ENCODE measurements at places on chromosomes 3 and 15.

GRCh38 chr3:34957677-34958076 is 681.6 kb upstream of the ARPP21 start:
- no peak for DNase-seq

DNA sequence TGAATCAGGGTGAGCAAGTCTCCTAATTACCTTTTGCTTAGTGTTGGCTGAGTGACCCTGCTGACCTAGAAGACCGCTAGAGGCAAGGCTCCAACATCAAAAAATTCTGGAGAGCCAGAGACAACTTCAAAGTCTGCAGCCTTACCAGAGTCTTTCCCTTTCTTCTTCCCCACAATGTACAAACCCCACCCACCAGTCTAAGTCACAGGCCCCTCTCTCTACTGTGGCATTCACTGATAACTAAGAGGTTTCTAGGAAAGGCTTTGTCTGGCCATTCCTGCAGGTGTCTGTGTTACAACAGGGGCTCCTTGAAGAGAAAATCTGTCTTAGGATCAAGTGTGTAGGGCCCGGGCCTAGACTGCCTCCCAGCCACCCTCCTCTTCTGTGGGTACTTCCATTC is 525 bp downstream of the MYH15 start:
- DNase-seq = no peak

- no peak for DNase-seq
Observed at GRCh38 chr3:20083253-20083652, 43.0 kb downstream of the KAT2B start.

DNA sequence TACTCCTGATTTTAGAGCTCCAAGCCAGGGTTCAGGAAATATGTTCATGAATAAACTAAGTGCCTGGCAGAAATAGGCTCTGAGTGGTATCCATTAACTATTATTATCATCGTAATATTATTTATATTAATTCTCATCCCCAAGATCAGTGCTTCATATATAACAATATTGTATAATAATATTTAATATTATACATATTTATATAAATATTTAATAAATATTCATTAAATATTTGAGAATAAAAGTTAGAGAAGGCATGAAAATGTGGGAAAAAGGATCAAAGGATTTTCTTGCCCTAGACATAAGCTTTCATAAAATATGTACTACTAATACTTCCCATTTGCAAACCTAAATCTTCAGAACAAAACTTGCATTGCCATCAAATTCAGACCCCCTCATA is 196.5 kb downstream of the ZMAT3 start:
- DNase-seq = no peak

GRCh38 chr15:65937476-65937875 is 68.2 kb downstream of the RAB11A start:
- no peak for DNase-seq

- peak; percentile 38 for DNase-seq
Observed at GRCh38 chr3:99172736-99173657, 271.5 kb upstream of the DCBLD2 start.

GRCh38 chr3:193637831-193638230 is 44.8 kb downstream of the OPA1 start:
- DNase-seq = no peak

DNA sequence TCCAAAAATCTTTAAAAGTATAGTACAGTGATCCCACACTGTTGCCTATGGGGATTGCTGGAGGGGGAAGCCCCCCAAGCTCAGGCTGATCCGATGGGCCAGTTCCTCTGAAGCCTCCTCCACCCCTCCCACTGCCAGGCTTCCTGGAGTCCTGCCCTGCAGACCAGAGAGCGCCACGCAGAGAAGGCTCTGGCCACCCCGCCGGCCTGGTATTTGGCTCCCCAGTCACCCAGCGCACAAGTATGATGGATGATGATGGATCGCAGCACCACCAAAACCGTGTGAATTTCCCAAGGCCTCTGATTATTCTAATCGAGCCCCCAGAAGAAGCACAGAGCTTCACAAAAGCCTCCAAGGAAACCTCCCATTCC is 259.0 kb downstream of the MECOM start:
- no peak for DNase-seq

DNA sequence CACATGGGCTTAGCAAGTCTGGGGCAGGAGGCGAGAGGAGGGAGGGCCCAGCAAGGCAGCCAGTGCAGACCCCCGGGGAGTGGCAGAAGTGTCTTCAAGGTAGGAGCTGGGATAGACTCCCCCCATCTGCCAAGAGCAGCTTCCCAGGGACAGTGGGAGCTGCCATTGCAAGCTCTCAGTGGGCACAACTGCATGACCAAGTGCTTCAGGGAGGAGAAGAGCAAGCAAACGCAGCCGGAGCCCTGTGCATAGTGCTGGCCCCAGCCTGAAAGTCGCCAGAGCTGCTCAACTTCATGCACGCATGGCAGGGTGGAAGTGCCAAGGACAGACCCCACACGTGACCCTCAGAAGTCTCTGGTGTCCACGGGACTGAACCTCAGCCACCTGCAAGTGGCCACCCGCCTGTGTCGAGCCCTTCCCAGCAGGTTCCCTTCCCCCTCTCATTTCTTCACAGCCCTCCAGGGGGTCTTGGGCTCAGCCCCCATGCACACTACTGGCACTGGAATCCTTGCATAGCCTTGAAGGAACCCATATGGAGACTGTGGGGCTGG is 89.4 kb downstream of the PLXNA1 start:
- no peak for DNase-seq

GRCh38 chr3:136882571-136882970 is 20.6 kb downstream of the NCK1 start:
- no peak for DNase-seq

GRCh38 chr3:5568451-5568850 is 380.9 kb downstream of the EDEM1 start:
- no peak for DNase-seq

GRCh38 chr15:58063614-58064013 is 1.9 kb downstream of the ALDH1A2 start:
- DNase-seq = no peak

DNA sequence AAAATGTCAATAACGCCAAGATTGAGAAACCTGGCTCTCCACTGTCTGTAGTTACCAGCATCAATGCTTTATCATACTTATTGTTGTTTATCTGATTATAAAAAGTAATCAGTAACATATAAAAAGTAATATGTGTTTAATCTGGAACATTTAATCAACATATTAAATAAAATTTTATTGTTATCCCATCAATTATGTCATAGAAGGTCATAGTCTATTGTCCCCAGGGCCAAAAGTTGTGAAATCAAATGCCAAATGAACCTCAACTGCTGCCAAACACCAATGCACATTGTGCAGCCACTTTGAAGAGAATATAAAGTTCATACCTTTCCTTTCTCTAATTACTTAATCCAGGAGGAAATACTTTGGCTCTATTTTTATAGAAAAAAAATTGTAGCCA is 106.6 kb downstream of the EOMES start:
- no peak for DNase-seq

- DNase-seq = no peak
Observed at GRCh38 chr15:63877713-63878271, 44.0 kb upstream of the HERC1 start.

GRCh38 chr15:82047453-82048400 is 1.9 kb upstream of the MEX3B start:
- DNase-seq = no peak

- DNase-seq = no peak
Observed at GRCh38 chr3:178631950-178632349, 95.7 kb downstream of the KCNMB2 start.

- no peak for DNase-seq
Observed at GRCh38 chr3:109952924-109953323, 615.6 kb upstream of the DPPA4 start.

- DNase-seq = no peak
Observed at GRCh38 chr3:194497799-194498575, 11.2 kb upstream of the ATP13A3 start.

GRCh38 chr3:34995796-34996430 is 643.4 kb upstream of the ARPP21 start:
- DNase-seq = no peak

DNA sequence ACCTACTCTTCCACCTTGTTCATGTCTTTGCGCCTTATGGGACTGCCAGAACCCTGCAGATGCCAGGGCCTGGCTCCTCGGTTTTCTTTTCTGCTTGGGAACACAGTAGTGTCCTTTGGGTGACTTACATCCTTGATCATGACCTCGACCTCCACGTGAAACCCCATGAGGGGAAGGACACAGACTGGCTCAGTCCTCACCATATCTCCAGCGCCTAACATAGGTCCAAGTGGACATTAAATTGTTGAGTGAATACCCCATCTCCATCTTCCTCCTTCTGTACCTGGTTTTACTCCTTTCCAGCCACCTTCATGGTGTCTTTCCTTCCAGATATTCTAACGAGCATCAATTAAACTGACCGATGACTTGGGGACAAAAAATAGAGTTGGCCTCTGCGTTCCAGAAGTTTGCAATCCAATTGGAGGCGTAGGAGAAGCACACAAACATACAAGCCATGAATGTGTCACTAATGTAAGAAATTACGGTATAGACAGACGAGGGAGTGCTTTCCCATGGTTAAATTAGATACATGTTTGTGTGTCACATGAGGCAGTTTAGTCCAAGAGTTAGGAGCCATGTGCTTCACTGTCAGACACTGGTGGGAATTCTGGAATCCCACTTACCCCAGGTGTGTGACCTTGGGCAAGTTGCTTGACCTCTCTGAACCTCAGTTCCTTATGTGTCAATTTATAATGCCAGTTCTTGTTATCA is 907 bp upstream of the HERC1 start:
- DNase-seq = no peak

GRCh38 chr3:99955773-99956562 is 138.3 kb downstream of the CMSS1 start:
- DNase-seq = no peak

DNA sequence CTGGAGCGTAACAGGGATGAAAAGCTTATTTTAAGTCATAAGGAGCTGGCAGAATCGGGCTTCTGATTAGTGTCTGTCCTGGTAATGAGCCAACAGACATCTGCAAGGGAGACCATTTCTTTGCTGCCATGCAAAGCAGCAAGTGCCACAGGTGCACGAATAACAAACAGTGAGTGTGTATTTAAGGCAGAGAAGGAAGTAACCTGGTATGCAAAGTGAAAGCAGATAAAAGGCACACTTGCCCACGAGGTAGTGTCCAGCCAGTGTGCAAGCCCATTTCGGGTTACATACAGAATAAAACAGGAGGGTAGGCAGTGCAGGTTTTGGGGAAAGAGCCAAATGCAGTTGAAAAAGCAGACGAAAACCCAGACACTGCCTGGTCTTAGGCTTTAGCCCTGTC is 1153.7 kb downstream of the SI start:
- no peak for DNase-seq

DNA sequence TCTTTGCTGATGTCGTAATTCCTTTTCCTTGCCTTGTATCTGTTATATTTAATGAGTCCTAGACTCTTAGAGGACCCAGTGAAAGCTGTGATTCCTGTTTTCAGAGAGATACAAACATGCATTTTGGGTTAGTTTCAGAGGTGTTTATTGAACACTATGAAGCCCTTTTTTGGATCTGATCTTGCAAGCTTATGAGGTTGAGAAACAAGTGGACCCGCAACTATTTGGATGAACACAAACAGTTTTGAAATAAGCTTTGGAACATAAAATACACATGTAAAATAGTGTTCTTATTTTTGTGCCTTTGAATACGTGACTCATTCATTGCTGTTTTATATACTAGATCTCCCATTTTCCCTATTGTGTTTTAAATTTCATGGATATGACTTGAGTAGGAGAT is 33.5 kb downstream of the SNRK start:
- DNase-seq = no peak

DNA sequence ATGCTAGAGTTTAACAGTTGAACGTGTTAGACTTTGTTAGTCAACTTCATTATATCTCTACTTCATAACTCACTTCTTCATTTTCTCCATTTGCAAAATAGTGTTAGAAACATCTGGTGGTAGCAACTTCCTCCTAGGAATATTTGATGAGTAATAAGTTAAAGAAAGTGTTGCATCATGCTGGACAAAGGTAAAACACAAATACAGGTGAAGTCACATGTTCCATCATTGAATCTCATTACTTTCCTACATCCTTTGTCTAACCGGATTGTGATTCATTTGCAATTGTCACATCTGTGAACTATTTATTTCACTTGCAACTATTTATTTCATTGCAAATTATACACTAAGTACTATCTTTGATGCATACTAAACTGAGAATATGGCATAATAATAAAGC is 186.5 kb downstream of the TUSC7 start:
- no peak for DNase-seq

GRCh38 chr3:106566277-106566676 is 697.5 kb upstream of the CBLB start:
- DNase-seq = no peak

GRCh38 chr3:122481390-122481789 is 33.3 kb downstream of the KPNA1 start:
- no peak for DNase-seq

DNA sequence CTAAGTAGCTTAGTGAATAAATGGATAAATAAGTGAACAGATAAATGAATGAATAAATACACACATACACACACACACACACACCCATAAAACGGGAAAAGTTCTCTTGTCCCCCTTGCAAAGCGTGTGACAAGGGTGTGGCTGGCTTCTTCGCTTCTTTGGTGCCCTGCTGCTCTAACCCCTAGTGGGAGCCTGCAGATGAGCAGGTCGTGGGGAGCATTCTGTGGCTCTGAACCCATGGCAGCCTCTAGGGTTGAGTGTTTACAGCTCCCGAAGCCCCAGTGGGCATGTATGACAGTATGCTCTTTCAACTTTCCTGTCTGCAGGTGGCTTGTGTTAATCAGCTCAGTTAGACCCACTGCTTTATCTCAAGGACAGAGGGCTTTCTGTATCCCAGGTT is 582.3 kb downstream of the EDEM1 start:
- DNase-seq = no peak

- DNase-seq = no peak
Observed at GRCh38 chr15:81255958-81256320, 59.3 kb downstream of the IL16 start.

- peak; percentile 2 for DNase-seq
Observed at GRCh38 chr3:175105066-175105465, 245.9 kb downstream of the NAALADL2 start.
